Myometrial cell (primary cell): ENCODE measurements at places on chromosomes 2 and 18. TPM values are rescaled to one million over a fixed set of nuclear protein-coding genes. Genes with fewer than 3 reads are reported as not detected.

TMEFF2 gene
- total RNA-seq, result 1.8 TPM in 1 of 2 replicates, not detected in the other

RAB6C gene
- total RNA-seq, result not detected in 2 replicates

VWA3B gene
- not detected in 2 replicates for total RNA-seq

LRATD1 gene
- total RNA-seq, result 1.4 and 3.5 TPM in 2 replicates

ABCB11 gene
- not detected in 2 replicates for total RNA-seq

REG3G gene
- not detected in 2 replicates for total RNA-seq

SSB gene
- total RNA-seq, result 77.0 and 130 TPM in 2 replicates

RTP5 gene
- total RNA-seq, result not detected in 2 replicates

IL36RN gene
- not detected in 2 replicates for total RNA-seq

CGREF1 gene
- total RNA-seq, result 0.29 and 1.8 TPM in 2 replicates

TRAF3IP1 gene
- 6.2 and 13.5 TPM in 2 replicates for total RNA-seq

CCDC85A gene
- total RNA-seq, result 1.6 and 3.7 TPM in 2 replicates

SERPINB2 gene
- total RNA-seq, result not detected in 2 replicates

C1QL2 gene
- not detected in 2 replicates for total RNA-seq

PPP1R1C gene
- total RNA-seq, result 0.29 TPM in 1 of 2 replicates, not detected in the other

C18orf63 gene
- not detected in 2 replicates for total RNA-seq

FAM237A gene
- not detected in 2 replicates for total RNA-seq

LINC00305 gene
- not detected in 2 replicates for total RNA-seq

DCDC2C gene
- not detected in 2 replicates for total RNA-seq

HOXD13 gene
- total RNA-seq, result 0.29 and 0.53 TPM in 2 replicates

MALL gene
- 204 and 210 TPM in 2 replicates for total RNA-seq

EPC2 gene
- total RNA-seq, result 8.6 and 9.0 TPM in 2 replicates

AKAIN1 gene
- not detected in 2 replicates for total RNA-seq

CXCR2 gene
- not detected in 2 replicates for total RNA-seq

GDF7 gene
- under 0.01 and 0.53 TPM in 2 replicates for total RNA-seq

KCNJ3 gene
- total RNA-seq, result 0.29 and 0.35 TPM in 2 replicates

NAT8 gene
- not detected in 2 replicates for total RNA-seq

HOXD9 gene
- total RNA-seq, result 3.2 and 5.8 TPM in 2 replicates
